ENCODE measurements at places on chromosomes 2 and 18.

- DNase-seq, result peak; percentile 63
Measured at GRCh38 chr2:144659731-144660275, 139.9 kb upstream of the ZEB2 start.

DNA sequence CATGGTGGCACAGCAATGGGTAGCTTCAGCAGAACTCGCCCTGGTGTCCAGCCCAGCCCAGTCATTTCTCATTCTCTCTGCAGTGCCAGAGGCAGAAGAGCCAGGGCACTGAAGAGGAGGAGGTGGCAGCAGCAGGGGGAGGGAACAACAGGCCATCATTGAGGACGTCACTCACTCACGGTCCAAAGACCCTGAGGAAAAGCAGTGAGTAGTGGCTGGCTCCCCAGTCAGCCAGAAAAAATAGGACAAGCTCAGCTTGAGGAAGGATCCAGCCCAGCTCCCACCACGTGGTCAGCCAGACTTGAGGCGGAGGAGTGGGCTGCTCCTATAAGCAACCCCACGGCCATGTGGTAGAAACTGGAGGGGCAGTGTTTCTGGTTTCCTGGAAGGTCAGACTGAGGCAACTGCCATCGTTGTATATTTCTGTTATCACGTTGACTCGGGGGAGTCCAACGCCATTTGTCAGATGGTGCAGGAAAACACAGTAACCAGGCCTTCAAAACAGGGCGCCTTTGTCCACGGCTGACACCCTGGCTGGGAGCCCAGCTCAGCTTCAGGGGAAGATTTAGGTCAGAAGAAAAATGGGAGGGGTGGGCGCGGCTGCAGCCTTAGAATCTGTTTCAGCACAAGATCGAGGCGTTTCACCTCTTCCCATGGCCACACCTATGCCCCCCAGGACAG, 19.0 kb upstream of the TMEM247 start:
- DNase-seq, result no peak

- DNase-seq, result no peak
Measured at GRCh38 chr18:46675112-46675511, 18.1 kb upstream of the LOXHD1 start.

- DNase-seq, result no peak
Measured at GRCh38 chr18:47709556-47709955, 220.9 kb downstream of the SMAD2 start.

DNA sequence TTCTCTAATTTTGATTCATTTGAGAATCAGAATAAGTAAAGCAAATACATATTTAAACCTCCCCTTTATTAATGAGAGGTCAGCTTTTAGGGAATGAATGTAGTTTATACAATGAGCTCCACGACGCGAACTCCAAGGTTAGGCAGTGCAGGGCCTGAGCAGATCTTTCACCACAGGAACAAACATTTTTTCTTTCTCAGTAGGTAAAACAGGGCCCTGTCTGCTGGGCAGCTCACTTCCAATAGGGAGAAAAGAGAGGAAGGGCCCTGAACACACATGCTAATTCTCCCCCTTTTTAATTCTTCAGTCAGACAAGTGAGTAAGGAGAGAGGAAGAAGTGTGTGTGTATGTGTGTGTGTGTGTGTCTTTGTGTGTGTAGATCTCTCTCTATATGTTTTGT, 682.4 kb upstream of the TMEFF2 start:
- DNase-seq, result no peak

DNA sequence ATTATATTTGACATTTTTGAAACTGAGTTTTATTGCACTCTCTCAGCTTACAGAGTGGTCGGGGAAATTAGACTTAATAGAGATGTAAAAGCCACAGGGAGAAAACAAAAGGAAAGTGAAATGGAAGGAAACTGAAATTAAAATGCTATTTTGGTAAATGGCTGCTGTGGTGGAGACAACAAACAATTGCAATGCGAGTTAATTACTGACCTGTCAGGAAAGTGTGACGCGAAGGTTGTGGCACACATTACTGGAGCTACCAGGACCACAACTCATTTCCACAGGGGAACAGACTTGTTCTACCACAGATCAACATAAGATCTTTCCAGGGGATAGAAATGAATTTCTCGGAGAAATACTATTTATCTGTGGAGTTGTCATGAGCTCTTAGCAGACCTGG, 19.5 kb downstream of the ARHGAP15 start:
- DNase-seq, result no peak

- no peak for DNase-seq
Measured at GRCh38 chr2:214865400-214865799, 55.9 kb upstream of the BARD1 start.

DNA sequence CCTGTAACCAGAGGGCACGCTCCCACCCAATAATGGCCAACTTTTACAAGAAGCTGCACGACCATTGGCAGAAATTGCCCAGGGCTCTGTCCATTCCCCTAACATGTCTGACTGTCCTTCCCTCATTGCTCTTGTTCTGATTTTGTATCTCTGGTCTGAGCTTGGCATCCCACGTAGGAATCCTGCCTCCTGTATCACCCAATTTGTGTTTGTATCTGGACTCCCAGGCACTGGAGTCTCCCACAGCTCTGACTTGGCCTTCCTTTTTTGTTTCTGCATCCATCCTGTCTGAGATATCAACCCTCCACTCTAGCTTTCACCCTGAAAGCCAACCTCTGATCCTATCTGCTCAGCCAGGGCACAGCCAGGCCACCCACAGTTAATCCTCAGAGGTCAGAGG, 259.8 kb downstream of the FBXO15 start:
- DNase-seq, result no peak

DNA sequence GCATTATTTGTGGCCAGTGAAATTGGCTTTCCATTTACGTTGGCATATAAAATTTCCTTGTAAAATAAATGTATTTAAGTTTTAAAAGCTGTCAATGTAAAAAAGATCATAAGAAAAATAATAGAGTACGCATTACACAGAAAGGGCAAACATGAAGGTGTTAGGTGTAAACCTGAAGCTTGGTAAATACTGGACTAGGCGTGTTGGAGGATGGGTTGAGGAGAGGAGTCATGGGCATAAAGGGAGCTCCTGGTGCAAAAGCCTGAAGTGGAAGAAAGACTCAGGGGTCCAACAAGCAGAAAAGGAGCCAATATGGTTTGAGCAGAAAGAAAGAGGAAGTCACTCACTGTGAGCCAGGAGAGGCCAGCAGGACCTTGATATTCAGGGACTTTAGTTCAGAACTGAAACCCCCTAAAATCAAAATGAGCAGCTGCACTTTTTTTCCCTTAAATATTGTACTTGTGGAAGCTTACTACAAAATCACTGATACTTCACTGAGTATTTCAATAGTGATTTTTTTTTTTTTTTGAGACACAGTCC, 24.4 kb downstream of the SP5 start:
- DNase-seq, result no peak

- peak; percentile 76 for DNase-seq
Measured at GRCh38 chr2:170886386-170886785, 42.7 kb upstream of the GORASP2 start.

GRCh38 chr2:17813010-17813741, 3.1 kb upstream of the MSGN1 start:
- peak; percentile 73 for DNase-seq

DNA sequence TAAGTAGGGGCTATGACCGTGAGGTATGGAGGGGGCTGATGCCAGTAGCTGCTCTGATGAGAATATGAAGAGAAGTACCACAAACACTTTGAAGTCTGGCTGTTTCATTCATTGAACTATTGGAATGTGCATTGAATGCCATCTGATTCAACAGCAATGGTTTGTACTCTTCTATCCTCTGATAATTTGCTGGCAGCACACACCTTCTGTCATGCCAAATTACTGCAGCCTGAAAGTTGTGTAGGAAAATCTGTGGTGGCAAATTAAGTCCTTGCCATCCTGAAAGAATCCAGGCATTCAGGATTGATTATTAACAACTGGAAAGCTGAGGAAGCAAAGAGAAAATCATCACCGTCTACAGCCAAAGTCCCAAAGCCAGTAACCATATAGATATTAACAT, 711.2 kb downstream of the NRXN1 start:
- DNase-seq, result no peak

DNA sequence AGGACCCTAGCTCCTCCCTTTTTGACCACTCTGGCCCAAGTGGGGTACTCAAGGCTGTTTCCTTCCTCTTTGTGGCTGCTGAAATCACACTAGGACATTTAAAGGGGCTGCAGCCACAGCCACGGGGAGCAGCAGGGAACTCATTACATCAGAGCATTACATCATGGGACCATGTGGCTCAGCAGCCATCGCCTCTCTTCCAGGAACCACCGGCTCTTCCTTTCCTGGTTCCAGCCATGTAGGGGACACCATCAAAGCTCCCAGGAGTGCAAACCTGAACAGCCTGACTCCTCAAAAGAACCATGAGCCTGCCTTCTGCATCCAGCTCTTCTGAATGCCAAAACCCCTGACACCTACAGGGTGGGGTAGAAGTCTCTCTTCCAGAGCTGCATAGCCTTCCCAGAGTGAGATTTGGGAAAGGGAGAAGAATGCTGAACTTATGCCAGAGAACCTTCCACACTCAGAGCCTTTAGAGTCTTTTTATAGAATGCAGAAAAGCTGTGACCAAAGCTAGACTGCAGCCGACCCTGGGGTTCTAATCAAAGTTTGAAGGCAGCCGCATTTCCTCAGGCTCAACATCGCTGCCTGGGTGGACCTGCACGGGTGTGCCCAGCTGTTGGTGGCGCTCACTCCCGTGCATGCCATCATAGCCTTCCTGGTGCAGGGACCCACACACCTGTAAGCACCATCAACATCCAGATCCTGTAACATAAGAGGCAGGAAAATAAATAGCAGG, 121.7 kb downstream of the KLHL29 start:
- no peak for DNase-seq

- DNase-seq, result no peak
Measured at GRCh38 chr2:144438801-144439631, 80.9 kb downstream of the ZEB2 start.

DNA sequence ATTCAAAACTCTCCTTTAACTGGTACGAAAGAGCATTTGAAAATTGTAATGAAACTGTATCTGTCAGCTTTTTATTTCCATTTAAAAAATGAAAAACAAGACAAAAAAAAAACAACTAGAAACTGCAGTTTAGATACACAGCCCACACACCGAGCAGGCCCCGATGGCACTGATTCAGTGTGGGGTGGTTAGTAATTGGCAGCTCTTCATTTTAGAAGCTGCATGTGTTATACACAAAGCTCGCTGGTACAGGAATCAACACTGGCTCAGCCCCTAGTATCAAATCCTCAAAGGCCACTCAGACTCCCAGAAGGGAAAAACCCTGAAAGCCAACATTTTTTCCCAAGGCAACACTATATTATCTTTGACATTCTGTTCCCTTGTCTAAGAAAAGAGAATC, 30.5 kb upstream of the RMDN2 start:
- peak; percentile 53 for DNase-seq

- no peak for DNase-seq
Measured at GRCh38 chr18:32835951-32836350, 63.1 kb upstream of the KLHL14 start.

DNA sequence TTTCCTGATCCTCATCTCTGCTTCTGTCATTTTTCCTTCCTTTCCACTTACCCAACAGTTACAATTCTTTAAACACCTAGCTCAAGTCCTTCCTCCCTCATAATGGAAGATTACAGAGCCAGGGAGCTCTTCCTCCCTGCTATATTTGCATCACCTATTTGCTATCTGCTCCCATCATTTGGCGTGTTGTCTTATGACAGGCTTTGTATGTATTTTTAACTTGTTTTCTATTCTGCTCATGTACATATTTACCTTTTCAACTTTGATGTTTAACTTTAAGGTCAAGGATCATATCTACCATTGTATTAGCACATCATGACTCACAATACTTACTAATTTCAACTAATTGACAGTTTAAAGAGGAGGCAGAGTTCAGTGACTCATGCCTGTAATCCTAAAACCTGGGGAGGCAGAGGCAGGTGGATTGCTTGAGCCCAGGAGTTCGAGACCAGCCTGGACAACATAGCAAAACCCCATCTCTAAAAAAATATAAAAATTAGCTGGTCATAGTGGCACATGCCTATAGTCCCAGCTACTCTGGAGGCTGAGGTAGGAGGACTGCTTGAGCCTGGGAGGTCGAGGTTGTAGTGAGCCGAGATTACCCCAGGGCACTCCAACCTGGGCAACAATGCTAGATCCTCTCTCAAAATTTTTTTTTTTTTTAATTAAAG, 308.0 kb upstream of the STON1 start:
- no peak for DNase-seq

GRCh38 chr2:225019105-225019504, 23.2 kb downstream of the DOCK10 start:
- no peak for DNase-seq

DNA sequence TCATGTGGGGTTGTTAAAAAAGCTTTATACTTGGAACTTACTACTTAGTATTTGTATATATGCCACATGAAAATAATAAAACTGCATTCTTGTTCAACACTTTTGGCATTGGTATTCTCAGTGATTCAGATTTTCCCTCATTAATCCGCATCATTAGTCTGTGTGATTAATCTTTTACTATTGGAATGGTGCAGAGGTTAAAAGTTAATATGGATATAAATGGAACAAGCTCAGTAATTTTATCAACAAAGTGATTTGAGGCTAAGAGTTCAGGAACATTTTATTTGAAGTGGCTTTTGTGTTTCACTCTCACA, 45.4 kb upstream of the REG3G start:
- no peak for DNase-seq

DNA sequence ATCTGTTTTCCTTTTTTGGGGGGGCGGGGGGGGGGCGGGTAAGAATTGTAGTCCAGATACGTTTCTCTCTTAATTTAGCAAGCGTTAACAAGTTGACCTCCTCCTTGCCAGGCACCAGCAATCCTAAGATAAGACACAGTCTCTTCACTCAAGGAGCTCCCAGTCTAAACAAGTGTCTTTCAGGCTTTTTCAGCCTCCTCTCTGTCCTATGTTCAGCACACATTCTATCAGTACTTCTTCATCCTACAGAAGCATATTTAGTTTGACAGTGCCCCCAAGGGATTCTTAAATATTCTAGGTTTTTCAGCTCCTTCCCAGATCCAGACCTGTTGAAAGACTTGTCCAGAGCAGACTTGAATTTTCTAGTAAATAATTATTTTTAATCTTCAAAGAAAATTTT, 2.7 kb downstream of the PPP1CB start:
- no peak for DNase-seq

DNA sequence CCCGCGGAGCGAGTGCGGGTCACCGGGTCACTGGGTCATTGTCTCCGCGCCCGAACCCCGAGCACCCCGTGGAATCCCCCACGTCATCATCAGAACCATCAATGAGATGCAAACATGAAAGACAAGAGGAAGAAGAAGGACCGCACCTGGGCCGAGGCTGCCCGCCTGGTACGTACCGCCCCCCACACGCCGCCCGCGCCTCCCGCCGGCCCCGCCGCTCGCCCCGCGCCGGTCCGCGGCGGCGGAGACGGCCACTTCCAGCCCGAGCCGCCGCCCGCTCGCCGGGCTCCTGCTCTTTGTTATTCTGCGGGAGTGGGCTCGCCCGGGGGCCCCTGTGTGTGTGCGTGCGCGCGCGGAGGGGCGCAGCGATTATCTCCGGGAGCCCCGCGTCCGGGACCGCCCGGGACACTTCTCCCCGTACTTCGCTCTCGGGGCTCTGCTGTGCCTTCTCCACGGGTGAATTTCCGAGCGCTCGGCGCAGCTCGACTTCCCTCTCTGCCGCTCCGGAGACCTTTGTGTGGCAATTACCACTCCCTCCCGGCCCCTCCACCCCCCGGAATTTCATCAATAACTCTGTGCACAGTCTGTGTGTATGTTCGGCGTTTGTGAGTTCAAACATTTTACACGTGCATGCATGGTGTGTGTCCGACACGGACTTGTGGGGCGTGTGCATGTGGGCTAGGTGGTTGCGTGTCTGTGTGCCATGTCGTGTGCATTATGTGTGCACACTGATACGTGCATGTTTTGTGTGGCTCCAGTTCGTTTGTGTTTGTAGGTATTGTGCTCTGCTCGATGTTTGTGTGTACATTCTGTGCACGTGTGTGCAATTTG, 714 bp downstream of the ASXL3 start:
- peak; percentile 2 for DNase-seq

- no peak for DNase-seq
Measured at GRCh38 chr2:97966545-97967215, 29.1 kb downstream of the TMEM131 start.
